Upper lobe of left lung (tissue), 6 donors: ENCODE measurements at places on chromosomes 2 and 18. TPM values are rescaled to one million over a fixed set of nuclear protein-coding genes. Genes with fewer than 3 reads are reported as not detected.
A peak's percentile ranks its signal among the peaks of the same experiment; 100 is the strongest.

The ASIC4 gene
- total RNA-seq = 0.34 TPM

DNA sequence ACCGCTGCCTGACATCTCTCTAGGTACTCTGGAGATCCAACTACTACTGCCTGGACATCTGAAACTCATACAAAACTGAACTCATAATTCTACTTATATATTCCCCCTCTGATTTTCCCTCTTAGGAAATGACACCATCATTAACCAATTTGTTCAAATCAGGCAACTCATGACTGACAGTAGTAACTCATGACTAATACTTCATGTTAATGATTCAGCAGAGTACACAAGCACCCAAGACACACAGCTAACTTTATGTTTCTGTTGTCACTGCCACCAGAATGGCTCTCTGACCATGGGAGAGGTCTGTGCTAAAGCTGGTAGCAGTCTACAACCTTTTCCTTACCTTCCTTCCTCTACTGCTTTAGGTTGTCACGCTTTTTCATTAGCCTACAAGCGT, 91.1 kb downstream of the ITSN2 start:
- DNase-seq = no peak

- peak; percentile 57 for DNase-seq
These were observed at the start of gene CNTNAP5 for GRCh38 chr2:124025171-124025580. Gene CNTNAP5 (plus strand): TSS chr2:124025287. CDS start chr2:124025651, 364 bp downstream.

DNA sequence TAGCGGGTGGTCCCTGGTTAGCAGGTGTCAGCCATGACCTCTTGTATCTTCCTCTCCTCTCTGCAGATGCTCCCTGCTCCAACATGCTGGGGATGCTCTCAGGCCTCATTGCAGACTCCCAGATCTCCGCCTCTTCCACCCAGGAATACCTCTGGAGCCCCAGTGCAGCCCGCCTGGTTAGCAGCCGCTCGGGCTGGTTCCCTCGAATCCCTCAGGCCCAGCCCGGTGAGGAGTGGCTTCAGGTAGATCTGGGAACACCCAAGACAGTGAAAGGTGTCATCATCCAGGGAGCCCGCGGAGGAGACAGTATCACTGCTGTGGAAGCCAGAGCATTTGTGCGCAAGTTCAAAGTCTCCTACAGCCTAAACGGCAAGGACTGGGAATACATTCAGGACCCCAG, 60.8 kb downstream of the NRP2 start:
- DNase-seq = peak; percentile 37

DNA sequence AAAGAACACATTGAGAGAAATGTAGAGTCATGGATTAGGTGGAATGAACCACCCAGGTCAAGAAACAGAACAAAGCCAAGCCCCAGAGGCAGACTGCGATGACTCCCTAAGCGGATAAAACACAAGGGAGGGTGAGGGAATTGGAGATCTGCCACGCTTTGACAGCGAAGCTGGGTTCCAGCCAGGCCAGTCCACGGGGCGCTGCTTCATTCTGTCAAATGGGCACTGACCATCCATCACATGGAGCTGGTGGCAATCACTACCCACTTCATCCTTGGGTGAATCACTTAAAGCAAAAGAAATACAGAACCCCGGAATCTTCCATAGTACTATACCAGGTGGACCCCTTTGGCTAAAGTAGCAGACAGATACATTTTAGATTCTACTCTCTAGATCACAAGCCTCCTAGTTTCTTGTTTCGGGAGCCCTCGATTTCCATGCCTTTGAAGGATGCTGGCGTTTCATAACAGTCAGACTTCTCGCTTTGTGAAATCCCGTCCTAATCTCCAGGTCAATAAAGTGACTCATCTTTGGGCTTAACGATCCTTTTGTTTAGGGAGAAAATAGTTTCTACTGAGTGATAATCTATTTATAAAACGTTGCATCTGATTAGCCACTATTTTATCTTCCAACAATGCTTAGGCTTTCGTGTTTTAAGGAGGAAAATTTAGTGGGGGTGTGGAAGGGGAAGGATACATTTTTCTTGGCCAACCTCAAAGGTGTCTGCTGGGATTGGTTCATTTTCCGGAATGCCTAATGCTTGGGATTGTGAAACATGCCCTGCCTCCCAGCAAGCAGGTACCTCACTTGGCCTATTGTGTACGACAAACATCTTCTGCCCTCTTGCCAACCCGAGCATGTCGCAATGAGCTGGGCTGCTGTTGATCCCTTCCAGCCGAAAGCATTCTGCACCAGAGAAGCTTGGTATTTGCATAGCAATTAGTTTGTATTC, 44.1 kb upstream of the HDAC4 start:
- DNase-seq = peak; percentile 87

DNA sequence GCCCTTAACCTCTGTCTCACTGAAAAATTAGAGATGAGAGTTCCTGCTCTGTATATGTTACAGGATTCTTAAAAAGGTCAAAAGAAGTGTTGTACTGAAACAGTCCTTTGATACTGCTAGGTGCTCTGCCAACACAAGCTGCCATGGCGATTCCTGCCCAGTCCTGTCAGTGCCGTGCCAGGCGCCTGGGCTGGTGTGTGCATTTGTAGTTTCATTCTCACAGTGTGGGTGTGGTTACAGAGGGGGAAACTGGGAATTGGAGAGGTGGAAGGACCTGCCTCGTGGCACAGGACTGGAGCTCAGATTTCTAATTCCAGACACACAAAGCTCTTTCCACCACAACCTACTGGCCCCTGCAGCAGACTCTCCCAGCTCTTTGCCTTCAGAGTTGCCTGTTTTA, 122.3 kb upstream of the RAB6C start:
- no peak for DNase-seq
